Mesendoderm (in vitro differentiated cells): ENCODE measurements at places on chromosomes 16 and 17.
A peak's percentile ranks its signal among the peaks of the same experiment; 100 is the strongest.

DNA sequence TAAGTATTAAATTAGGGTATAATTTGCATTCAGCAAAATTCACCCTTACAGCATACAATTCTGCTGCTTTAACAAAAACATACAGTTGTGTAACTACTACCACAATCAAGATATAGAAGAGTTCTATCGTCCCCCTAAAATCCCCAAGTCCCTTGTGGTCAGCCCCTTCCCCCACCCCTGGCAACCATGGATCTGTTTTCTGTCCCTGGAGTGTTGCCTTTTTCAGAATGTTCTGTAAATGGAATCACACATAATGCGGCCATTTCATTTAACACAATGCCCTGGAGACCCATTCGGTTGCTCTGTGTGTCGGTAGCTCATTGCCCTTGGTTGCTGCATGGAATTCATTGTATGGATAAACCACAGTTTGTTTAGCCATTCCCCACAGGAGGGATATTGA lies 190.2 kb downstream of the IRX5 start:
- DNase-seq: no peak

DNA sequence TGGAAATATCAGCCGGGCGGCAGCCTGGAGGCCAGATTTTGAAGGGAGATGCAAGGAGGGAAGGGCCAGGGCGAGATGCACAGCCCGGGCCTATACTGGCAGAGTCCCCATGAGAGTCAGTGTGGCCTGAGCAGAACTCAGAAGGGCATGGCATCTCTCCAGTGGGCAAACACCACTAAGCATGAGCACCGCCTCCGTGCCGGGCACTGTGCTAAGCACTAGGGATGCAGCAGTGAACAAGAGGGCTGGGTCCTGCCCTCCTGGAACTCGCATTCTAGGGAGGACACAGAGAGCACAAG lies 33.5 kb downstream of the TK2 start:
- no peak for DNase-seq

DNA sequence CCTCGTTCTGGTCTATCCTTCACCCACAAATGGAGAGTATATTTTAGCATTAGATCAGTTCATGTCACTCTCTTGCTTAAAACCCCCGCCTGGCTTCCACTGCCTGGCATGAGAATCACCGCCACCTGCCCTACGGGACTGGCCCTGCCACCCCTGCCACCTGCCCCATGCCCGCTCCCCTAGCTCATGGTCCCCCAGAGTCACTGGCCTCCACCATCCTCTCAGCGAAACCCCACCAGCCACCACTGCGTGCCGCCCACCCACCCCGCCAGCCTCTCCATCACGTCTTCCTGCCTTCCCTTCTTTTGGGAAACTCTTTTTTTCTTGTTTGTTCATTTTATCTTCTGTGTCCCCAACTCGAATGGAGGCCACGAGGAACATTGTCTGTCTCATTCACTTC lies 982 bp upstream of the ENPP7 start:
- DNase-seq: no peak

- DNase-seq: no peak
Measured at GRCh38 chr17:18246109-18246725, 12.3 kb downstream of the FLII start.

DNA sequence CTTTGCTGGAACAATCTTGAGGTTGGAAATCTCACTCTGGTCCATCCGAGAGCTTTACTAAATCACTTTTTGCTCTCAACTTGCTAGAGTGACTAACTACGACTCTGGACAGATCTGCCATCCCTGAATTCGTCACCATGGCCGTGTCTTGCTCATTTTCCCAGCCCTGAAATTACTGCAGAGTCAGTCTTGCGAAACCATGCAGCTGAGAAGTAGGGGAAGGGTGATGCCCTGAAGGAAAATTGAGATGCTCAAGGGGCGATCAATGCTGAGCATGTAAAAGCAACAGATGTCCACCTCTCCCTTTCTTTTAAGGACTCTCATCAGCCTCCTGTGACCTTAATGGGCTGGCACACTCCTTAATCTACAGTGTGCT lies 18.8 kb downstream of the PCTP start:
- no peak for DNase-seq

GRCh38 chr17:3514873-3515272 lies 39.1 kb downstream of the ASPA start:
- no peak for DNase-seq

GRCh38 chr17:77285594-77286390 lies 145.0 kb downstream of the SEC14L1 start:
- no peak for DNase-seq

- no peak for DNase-seq
Measured at GRCh38 chr16:87790292-87791100, 24.7 kb upstream of the KLHDC4 start.

DNA sequence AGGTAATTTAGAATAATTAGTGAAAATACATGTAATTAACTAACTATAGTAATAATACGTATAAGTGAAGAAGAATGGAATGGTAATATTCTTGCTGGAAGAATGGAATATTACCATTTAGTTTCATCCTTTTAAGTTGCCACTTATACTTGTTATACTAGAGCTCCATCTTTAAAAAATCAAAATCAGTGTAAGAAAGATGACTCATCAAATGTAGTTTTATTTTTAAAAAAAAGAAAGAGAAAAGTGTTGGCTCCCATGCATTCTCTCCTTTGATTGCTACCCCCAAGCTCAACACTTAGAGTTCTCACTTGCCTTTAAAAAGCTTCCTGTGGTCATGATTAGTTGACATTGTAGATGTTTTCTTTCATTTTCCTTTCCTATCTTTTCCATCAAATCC lies 82.4 kb upstream of the KIF2B start:
- DNase-seq: no peak

GRCh38 chr17:57442401-57442823 lies 186.1 kb downstream of the MSI2 start:
- DNase-seq: no peak

- no peak for DNase-seq
Measured at GRCh38 chr16:63192980-63193379, 1156.7 kb upstream of the CDH8 start.

DNA sequence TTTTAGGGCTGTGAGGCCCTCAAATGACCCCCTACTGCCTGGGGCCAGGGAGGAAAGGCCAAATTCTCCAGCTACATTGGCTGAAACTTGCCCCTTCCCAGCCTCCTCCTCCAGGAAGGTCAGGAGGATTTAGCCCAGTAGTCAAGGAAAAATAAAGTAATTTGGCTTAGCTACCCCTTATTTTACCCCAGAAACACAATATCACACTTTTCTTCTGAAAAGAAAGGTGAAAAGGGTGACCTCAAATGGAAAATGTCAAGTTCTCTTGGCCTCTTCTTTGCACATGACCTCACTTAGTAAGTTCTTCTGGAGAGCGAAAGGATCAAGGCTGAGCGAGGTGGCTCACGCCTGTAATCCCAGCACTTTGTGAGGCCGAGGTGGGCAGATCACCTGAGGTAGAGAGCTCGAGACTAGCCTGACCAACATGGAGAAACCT lies 8.0 kb upstream of the JUP start:
- DNase-seq: no peak

- DNase-seq: peak; percentile 22
Measured at GRCh38 chr16:28951410-28951943, 740 bp downstream of the NFATC2IP start.

GRCh38 chr16:68257906-68258800 lies 6.2 kb upstream of the SLC7A6 start:
- DNase-seq: no peak

DNA sequence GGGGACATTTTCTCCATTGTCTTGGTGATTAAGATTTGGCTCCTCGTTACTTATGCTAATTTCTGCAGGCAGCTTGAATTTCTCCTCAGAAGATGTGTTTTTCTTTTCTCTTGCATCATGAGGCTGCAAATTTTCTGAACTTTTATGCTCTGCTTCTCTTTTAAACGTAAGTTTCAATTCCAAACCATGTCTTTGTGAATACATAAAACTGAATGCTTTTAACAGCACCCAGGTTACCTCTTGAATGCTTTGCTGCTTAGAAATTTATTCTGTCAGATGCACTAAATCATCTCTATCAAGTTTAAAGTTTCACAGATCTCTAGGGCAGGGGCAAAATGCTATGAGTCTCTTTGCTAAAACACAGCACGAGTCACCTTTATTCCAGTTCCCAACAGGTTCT lies 19.4 kb downstream of the ARHGAP44 start:
- DNase-seq: no peak

DNA sequence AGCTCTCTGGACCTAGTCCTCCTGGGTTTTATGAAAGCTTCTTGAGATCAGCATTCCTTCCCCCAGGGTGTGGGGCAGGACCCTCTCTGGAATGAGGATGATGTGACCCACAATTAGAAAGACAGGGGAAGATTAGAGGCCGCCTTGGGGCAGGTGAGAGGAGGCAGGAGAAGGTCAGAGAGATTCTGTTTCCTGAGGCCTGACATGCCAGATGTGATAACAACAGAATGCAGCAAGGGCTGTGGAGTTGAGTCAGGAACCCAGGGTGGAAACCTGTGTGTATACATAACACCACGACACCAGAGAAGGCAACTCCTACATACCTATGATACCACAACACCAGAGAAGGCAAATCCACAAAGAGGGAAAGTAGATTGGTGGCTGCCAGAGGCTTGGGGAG lies 5.4 kb upstream of the SLC5A10 start:
- peak; percentile 87 for DNase-seq

GRCh38 chr16:59909262-59909661 lies 1175.1 kb upstream of the GOT2 start:
- peak; percentile 43 for DNase-seq

DNA sequence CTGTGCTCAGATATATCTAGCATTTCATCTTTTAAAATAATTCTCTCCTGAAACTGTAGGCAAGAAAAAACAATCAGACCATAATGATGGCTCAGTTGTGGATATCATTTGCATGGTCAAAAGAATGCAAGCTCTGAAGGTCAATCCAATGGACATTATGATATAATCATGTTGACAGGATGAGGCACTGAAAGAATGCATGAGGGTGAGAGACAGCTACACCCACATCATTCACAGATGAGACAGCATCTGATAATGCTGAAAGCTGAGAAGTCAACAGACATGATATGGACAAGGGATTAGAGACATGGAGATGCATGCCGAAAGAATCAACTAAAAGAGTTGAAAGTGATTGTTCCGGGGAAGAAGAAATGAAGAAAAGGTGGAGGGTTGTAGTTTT lies 346.4 kb upstream of the CDH5 start:
- DNase-seq: peak; percentile 63

DNA sequence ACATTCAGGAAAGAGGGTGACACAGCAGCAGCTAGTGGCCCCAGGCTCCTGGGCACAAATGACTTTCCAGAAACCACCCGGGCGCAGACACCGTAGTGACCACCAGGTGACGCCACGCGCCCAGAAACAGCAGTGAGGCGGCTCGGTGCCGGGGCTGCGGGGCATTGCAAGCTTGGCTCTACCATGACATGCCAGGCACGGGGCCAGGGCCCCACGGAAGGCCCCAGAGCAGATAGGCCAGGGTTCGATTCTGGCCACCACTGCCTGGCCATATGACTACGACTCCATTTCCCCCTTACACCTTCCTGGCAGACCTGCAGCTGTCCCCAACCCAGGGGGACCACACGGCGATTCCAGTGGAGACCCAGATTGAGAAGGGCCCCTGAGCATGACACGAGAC lies 6.7 kb downstream of the RHBDF1 start:
- peak; percentile 82 for DNase-seq

GRCh38 chr16:82011199-82011641 lies at the start of gene SDR42E1:
Gene SDR42E1 (minus strand): TSS chr16:82011470. CDS start chr16:82000858, 10,612 bp downstream.
- peak; percentile 38 for DNase-seq

- DNase-seq: no peak
Measured at GRCh38 chr16:27511657-27512448, 37.9 kb downstream of the GTF3C1 start.

DNA sequence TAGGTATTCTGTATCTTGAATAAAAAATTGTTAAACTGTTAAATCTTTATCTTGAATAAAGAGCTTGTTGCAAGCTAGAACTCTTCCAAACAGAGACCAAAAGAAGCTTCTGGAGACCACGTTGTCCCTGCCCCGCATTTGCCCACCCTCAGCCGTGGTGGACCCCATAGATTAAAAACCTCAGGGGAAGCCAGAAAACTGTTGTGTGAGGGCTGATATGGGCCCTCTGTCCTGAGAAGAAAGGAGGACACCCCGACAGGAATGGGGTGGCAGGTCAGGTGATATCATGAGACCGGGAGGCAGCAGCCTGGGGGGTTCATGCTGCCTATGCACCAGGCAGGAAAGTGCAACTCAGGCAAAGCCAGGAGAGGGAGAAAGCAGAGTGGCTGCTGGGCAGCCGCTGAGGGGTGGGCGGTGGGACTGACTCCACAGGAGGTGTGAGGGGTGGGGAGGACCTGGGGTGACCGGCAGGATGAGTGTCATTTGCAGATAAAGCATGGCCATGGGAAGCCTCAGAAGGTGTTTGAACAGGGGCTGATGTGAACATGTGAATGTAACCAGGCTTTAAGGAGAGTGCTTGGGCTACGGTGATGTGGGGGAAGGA lies 147.8 kb downstream of the IRF8 start:
- no peak for DNase-seq

GRCh38 chr16:54783226-54783625 lies 147.4 kb upstream of the IRX5 start:
- no peak for DNase-seq

GRCh38 chr16:14301169-14302030 lies 230.3 kb downstream of the MRTFB start:
- peak; percentile 65 for DNase-seq

GRCh38 chr17:62804822-62805221 lies 3.3 kb downstream of the MARCHF10 start:
- DNase-seq: no peak

- peak; percentile 88 for DNase-seq
Measured at GRCh38 chr17:7445619-7445968, 733 bp downstream of the CHRNB1 start.

DNA sequence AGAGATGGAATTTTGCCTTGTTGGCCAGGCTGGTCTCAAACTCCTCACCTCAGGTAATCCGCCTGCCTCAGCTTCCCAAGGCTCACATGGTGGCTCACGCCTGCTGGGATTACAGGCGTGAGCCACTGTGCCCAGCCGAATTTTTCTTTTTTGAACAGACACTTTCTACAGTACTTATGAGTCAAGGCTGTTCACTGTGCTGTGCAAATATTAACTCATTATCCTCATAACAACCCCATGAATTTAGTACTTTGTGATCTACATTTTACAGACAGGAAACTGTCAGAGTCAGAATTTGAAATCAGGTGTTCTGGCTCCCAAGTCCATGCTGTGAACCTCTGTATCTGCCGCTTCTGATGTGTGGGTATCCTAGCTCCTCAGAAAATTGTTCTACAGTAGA lies 25.7 kb upstream of the RASL10B start:
- DNase-seq: no peak

GRCh38 chr16:48057048-48057447 lies 98.7 kb downstream of the ABCC12 start:
- DNase-seq: no peak

DNA sequence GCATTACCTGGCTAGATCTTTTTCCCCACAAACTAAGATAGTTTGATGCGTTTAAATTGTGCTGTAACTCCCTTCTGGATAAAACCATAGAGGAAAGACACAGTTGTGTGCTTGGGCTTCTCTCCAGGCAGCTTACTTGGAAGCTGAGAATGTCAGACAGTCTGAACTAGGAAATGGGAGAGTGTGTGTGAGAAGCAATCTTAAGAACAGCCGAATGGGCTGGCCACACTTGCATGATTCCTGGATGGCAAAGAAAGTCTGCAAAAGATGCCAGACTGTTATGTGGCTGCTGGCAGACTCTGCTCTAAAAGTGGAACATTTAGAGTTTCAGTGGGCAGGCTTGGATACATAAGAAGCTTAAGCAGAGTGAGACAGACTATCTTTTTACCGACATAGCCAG lies 384.3 kb upstream of the PSMD7 start:
- no peak for DNase-seq
